Mucosa of gallbladder (tissue), 1 donor: ENCODE measurements at places on chromosomes 7 and 10.

DNA sequence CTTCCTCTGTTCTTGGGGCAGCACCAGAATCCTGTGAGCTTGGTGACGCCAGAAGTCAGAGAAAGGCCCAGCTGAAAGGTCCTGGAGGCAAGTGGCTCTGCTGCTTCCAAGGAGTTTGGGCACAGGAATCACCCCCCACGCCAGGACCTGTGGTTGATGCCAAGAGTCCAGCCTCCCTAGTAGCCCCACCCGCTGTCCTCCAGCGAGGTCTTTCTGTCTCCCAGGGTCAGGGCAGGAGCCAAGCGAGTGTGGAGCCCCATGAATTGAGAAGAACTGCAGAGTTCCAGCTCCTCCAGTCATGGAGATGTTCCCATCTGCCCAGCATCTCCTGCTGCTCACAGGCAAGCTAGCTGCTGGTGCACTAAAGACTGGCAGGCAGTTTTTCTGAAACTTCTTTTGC is 631.7 kb upstream of the MGMT start:
- DNase-seq, result no peak

DNA sequence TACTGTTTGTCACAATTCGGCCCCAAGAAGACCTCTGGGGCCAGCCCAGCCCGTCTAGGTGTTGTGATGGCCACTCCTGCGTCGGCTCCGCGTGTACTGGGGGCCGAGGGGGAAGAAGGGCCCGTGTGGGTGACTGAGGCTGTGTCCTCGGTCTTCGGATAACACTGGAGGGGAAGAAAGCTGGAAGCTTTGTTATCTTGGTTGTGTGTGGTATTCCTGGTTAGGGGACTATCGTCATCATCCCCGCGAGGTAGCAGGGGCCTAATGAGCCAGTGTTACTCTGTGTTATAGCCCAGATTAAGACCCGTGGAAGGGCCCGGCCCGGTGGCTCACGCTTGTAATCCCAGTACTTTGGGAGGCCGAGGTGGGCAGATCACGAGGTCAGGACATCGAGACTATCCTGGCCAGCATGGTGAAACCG is 854 bp downstream of the MTG1 start:
- no peak for DNase-seq

DNA sequence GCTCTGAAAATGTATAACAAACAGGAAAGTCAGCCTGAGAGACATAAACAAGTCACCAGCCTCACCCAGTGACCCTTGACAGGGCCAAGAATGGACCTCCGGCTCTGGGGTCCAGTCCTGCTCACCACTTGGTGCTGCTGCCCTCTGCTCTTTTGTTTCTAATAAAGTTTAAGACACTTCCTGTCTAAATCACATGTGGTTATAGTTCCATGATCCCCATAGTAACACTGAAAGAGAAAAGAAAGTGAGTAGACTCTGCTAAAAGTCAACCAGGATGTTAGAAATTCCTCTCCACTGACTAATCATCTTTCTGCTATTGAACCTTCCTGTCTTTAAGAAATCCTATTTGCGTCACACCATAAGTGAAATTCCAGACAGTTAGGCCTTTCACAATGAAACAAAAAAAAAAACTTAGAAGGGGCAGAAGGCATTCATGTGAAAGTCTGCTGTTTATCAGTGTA is 179.2 kb upstream of the BET1 start:
- DNase-seq, result no peak

- no peak for DNase-seq
Observed at GRCh38 chr10:13684806-13685482, 98.2 kb downstream of the PRPF18 start.
